ENCODE measurements at places on chromosomes 4 and X.

- DNase-seq, result no peak
Measured at GRCh38 chr4:79584902-79585301, 176.9 kb upstream of the GK2 start.

GRCh38 chr4:153036931-153037482, 100.9 kb downstream of the FHDC1 start:
- DNase-seq, result no peak

GRCh38 chrX:108442901-108443464, 3.3 kb downstream of the COL4A5 start:
- DNase-seq, result no peak

DNA sequence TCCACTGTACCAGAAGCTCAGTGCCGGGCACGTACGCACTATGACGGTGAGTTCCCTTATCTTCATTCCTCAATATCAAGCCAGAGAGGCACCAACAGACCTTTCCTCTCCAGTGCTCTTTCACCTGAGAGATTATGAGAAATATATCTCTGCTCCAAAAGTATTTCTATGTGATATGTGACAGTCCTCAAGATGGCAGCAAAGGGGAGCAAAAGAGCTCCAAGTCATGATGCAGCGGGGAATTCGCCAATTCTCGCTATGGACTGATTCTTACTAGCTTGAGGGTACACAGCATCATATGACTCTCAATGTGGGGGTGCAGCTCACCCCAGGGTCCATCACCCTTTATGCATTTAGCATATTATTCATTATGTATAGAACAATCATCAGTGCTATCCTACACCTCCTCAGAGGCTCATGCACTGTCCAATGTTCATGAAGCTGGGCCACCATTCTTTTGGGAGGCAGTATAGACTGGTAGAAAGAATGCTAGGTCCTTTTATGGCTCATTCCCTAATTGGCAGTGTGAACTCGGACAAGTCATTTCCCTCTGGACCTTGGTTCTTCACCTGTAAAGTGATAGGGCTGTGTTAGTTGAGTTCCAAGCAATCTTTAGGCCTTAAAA, 12.8 kb upstream of the IQSEC2 start:
- DNase-seq, result no peak

DNA sequence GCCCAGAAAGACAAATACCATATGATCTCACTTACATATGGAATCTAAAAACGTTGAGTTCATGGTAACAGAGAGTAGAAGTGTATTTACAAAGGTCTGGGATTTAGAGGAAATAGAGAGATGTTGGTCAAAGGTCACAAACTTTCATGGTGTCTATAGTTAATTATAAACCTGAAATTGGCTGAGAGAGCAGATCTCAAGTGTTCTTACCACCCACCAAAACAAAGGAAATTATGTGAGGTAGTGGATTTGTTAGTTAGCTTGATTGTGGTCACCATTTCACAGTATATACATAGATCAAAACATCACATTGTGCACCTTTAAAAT, 186.8 kb downstream of the NWD2 start:
- DNase-seq, result no peak

All from effector CD8-positive, alpha-beta T cell (primary cell).